ENCODE measurements at places on chromosomes 13 and 19. TPM values are rescaled to one million over a fixed set of nuclear protein-coding genes. Genes with fewer than 3 reads are reported as not detected.
A peak's percentile ranks its signal among the peaks of the same experiment; 100 is the strongest.

The UBE2S gene
- polyA plus RNA-seq: 42.5 TPM

- H3K36me3 ChIP-seq: no peaks in the 10 kb centered on the region
- DNase-seq: no peak
- H3K4me1 ChIP-seq: no peaks in the 10 kb centered on the region
- no peak overlapping the region for H3K27ac ChIP-seq
- no peaks in the 10 kb centered on the region for H3K27me3 ChIP-seq
- no peak overlapping the region for H3K4me3 ChIP-seq
Observed at GRCh38 chr13:103894626-103895025, 828.4 kb upstream of the SLC10A2 start.

DNA sequence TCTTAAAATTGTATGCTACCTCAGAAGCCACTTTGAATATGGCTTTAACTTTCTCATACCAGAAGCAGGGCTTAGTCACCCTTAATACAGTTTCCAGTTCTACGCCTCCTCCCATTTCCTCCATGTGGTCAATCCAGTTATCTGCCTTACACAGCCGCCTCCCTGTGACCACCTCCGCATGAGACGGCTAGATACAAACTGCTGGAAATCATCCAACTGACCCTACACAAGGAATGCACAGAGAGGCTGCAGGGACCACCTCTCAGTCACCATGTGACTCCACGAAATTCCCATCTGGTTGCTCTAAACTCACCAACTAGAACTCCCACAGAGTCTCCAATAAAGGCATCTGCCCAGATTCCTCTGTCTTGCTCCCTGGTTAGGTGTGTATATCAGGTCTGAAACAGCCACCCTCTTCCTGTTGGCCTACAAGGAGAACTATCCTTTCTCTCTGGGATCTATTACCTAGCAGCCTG lies 6.8 kb downstream of the ZNF564 start:
- no peaks in the 10 kb centered on the region for H3K27me3 ChIP-seq
- no peak for DNase-seq
- peaks cover under 1% of the 10 kb centered on the region for H3K36me3 ChIP-seq
- peaks cover 26% of the 10 kb centered on the region for H3K4me1 ChIP-seq
- no peak overlapping the region for H3K27ac ChIP-seq

- no peak overlapping the region for H3K27ac ChIP-seq
- no peak overlapping the region for H3K4me3 ChIP-seq
- H3K36me3 ChIP-seq: no peaks in the 10 kb centered on the region
- no peak for DNase-seq
- H3K27me3 ChIP-seq: no peaks in the 10 kb centered on the region
- H3K4me1 ChIP-seq: no peaks in the 10 kb centered on the region
Observed at GRCh38 chr19:35696835-35697234, 7.5 kb upstream of the ZBTB32 start.

DNA sequence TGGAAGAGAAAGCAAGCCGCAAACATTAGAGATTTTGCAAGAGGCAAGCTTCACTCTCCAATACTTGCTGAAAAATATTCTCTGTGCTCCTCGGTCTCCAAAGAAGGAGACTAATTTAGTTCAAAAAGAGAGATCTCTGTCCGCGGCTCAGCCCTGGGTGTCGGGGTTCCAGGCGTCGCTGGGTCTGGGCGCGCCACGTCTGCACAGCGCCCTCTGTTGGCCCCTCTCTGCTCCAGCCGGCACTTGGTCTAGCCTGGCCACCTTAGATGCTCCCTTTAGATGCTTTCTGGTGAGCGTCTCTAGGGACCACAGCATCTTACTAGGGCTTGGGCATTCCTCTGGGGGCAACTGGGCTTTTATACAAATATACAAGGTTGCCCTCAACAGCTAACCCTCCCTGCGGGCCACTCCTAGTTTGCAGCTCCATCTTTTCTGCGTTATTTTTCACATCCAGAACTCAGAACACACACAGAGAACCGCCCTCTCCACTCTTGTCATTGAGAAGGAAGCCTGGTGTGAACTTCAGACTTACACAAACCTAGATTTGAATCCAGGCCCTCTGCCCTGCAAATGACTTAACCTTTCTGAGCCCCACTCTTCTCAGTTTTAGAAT lies 78.3 kb downstream of the CYSLTR2 start:
- no peaks in the 10 kb centered on the region for H3K36me3 ChIP-seq
- peak; percentile 33 for DNase-seq
- no peaks in the 10 kb centered on the region for H3K4me1 ChIP-seq
- H3K27ac ChIP-seq: no peak overlapping the region
